Gastrocnemius medialis (tissue), 4 donors: ENCODE measurements at places on chromosomes 3 and 15. TPM values are rescaled to one million over a fixed set of nuclear protein-coding genes. Genes with fewer than 3 reads are reported as not detected.
A peak's percentile ranks its signal among the peaks of the same experiment; 100 is the strongest.

KCNAB1 gene
- 0.46 TPM for total RNA-seq

CORO2B gene
- total RNA-seq: 1.6 TPM

DNA sequence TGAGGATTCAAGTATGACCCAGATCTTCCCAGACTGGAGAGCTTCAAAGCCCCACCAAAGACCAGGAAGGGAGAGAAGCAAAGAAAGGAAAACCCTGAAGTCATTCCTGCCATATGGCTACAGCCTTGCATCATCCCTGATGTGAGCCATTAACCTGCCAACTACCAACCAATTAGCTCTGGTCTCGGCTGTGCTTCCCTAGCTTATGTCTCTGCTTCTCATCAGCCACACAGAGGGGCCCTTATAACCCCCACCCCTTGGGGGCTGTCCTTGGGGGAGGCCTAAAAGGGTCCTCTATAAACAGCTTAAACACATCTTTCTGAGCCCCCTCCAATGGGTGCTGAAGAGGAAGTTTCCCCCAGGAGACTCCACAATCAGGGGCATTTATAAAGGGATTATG lies 52.8 kb downstream of the NOX5 start:
- H3K4me1 ChIP-seq: no peaks in the 10 kb centered on the region
- no peak overlapping the region for H3K27ac ChIP-seq
- no peak for DNase-seq
- H3K27me3 ChIP-seq: no peaks in the 10 kb centered on the region

DNA sequence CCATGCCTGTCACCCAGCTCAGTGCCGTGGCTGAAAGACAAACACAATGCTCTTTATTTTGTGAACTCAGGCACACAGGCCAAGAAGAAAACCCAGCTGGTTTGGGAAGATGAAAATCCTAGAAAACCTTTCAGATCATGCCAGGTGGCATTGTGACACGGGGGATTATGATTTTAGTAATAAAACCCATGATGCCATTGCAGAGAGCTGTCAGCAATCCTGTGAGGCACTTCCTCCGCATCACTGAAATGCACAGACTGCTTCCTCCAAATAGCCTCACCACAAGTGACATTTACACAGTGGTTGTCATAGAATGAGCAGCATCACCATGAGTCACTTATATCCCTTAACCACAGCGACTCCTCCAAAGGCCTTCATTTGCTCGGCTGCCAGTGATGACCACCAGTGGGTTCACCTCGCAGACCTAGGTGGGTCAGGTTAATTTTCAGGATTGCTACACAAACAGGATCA lies 22.7 kb downstream of the ABHD6 start:
- H3K4me1 ChIP-seq: no peaks in the 10 kb centered on the region
- H3K27ac ChIP-seq: peak overlapping the region; percentile 51
- no peaks in the 10 kb centered on the region for H3K27me3 ChIP-seq
- H3K4me3 ChIP-seq: no peak overlapping the region
- no peak for DNase-seq
